ENCODE measurements at places on chromosomes 5 and 9. TPM values are rescaled to one million over a fixed set of nuclear protein-coding genes. Genes with fewer than 3 reads are reported as not detected.

GRCh38 chr9:27333241-27334052, 36.5 kb upstream of the EQTN start:
- DNase-seq: peak; percentile 37

- no peak for DNase-seq
These were observed 28.8 kb downstream of the TTC39B start for GRCh38 chr9:15278091-15278687.

- DNase-seq: no peak
These were observed 175.1 kb upstream of the MSX2 start for GRCh38 chr5:174549254-174549653.

The CDX1 gene
- total RNA-seq: not detected

The ETF1 gene
- 219 TPM for total RNA-seq

GRCh38 chr5:17282283-17283120, 65.1 kb downstream of the BASP1 start:
- no peak for DNase-seq

DNA sequence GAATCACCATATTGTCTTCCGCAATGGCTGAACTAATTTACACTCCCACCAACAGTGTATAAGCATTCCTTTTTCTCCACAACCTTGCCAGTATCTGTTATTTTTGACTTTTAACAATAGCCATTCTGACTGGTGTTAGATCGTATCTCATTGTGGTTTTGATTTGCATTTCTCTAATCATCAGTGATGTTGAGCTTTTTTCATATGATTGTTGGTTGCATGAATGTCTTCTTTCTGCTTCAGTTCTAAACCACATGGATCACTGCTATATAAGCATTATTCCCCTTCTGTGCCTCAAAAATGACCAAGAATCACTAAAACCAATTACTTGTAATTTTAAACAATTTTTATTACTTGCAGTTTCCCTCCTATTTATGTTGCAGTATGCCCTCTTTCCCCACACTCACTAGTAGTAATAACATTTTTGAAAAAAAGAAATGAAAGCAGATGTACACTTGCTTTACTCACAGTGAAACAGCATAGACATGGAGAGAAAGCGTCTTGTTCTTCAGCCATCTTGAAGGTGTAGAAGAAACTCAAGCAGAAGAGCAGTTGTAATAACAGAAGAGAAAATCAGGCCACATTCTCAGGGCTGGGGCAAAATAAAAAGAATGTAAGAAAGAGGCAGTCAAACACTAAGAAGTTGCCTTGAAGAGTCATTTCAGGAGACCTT, 4.5 kb upstream of the TMEM252 start:
- no peak for DNase-seq

DNA sequence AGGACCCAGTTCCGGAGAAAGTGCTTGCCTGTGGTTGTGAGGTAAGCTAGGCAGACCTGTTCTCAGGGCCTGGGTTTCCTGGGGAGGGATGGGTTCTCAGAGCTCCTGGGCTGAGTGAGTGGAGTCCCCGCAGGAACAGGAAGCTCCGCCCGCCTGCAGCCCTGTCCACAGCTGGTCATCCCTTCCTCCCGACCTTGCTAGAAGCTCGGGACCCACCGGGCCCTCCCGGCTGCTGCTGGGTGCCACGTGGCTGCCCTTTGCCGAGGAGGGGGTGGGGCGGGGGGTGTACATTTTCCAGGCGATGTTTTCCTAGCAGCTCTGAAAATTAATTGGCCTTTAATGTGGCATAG, 198.1 kb downstream of the C9orf50 start:
- no peak for DNase-seq

GRCh38 chr5:39638813-39639212, 214.0 kb upstream of the DAB2 start:
- DNase-seq: no peak

The SLC2A6 gene
- total RNA-seq: 4.6 TPM

The SPAG8 gene
- total RNA-seq: 0.66 TPM

All from activated T-helper 1 cell treated with anti-CD3 and anti-CD28 coated beads, Interleukin-12 subunit alpha, Interleukin-12 subunit beta, Interleukin-2, Interleukin-4 antibody, amounts not matched to agents 30 ng/mL and 10 ng/mL and 1 ng/mL, durations not matched to agents 14 hours and 24 hours and 36 hours (primary cell).